Heart right ventricle (tissue), 16 donors: ENCODE measurements at places on chromosomes 5 and 9.

- no peak for DNase-seq
Observed at GRCh38 chr9:79559495-79560181, 12.1 kb upstream of the TLE4 start.

GRCh38 chr5:137360607-137361006 is 138.5 kb downstream of the SPOCK1 start:
- no peak for DNase-seq

GRCh38 chr9:105051897-105052296 is 123.9 kb upstream of the ABCA1 start:
- no peak for DNase-seq

- no peak for DNase-seq
Observed at GRCh38 chr9:2824564-2824963, 19.3 kb downstream of the PUM3 start.

GRCh38 chr5:172173564-172174153 is 14.4 kb downstream of the STK10 start:
- no peak for DNase-seq

- DNase-seq = no peak
Observed at GRCh38 chr5:74542482-74542881, 98.0 kb downstream of the ENC1 start.

DNA sequence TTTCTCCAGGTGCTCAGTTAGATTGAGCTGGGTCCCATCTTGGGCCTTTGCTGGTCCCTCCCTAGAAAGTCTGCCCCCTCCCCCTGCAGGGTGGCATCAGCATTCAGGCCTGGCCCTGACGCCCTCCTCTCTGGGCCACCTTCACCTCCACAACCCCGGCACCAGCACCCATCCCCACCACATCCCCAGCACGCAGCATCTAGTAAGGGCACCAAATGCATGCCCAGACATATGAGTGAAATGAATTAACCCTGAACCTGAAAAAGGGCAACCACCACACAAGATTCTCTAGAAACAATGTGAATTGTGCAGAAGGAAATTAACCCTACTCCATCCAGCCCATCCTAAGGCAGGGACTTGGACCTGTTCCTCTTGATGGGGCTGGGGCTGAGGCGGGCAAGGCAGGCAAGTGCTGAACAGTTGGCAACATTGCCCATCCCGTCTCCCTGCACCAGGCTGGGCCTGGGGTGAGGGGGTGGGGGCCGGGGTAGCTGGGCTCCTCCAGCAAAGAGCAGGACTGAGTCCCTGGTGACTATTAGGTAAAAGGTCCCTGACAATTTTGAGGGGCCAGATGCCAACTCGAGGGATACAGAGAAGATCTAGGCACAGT is 125.9 kb downstream of the KCNIP1 start:
- DNase-seq = no peak

- no peak for DNase-seq
Observed at GRCh38 chr9:34590381-34591247, 1.1 kb upstream of the CNTFR start.

GRCh38 chr9:33172256-33173238 is 5.4 kb upstream of the B4GALT1 start:
- no peak for DNase-seq

- no peak for DNase-seq
Observed at GRCh38 chr5:170159101-170159698, 53.5 kb downstream of the FOXI1 start.

GRCh38 chr5:177346820-177347219 is 4.6 kb downstream of the LMAN2 start:
- no peak for DNase-seq

DNA sequence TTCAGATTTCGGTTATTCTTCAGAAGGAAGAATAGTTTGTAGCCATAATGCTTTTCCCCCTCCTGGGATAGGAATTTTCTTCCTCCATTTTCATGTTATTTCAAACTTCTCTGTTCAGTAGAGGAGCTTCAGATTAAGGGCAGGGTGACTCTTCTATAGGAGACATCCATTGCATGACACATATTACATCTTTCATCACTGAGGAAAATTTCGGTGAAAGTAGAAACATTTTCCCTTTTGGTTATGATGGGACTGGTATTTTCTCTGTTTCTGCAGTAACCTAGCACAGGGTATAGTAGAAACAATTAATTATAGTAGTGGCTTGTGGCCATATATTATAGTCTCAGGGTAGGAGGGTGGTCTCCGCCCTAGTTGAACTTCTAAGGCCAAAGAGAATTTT is 1.1 kb downstream of the IPO11 start:
- no peak for DNase-seq

DNA sequence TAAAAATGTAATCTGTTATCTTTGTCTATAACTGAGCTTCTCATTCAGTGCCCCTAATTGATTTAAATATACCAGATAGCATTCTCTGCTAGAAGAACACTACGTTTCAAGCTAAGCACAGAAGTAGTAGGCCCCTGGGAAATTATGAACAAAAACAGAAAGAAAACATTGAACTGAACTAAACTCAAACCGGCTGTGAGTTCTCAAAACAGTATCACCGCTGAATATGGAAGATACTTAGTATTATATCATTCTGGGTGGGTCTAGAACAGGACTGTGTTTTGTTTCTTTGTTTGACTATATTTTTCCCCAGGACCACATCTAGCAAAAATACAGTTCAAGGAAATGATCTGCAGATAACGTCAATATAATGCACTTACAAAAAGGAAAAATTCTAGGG is 95.1 kb upstream of the HMHB1 start:
- no peak for DNase-seq

DNA sequence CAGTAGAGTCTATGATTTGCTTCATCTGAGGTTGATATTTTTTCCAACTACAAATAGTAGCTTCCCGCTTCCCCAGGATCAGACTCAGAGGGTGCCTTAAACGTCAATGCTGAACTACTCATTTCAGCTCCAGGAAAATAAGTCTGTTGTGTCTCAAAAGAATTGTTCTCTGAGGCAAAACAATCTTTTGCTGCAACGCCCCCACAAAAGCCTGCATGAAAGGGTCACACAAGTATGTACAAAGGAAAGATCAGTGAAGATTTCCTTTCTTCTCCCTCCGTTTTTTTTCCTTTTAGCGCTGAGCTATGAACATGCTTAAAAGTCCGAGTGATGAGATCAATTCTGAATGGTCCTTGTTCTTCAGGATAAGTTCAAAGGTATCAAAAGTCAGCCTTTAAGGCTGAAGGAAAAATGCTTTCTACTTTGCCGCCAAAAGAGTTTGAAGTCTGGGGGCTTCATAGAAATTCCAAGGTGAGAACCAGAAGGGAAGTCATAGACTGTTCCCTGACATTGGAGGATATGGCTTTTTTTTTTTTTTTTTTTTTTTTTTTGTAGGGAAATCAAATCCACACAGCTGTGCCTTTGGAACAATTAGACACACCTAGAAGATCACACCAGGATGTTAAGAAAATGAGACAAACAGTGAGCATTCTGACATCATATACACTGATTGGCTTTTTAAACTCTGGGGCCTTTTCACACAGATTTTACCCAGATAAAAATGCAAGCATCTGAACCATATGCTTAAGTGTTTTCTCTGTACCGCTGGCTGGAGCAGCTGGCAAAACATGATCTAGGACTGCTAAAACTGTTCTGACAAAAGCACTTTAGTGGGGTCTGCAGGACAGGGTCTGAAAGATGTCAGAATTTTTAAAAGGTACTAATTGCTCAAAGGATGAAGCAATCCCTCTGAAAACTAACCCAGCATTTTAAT is 329.3 kb downstream of the ENC1 start:
- no peak for DNase-seq

- DNase-seq = peak; percentile 30
Observed at GRCh38 chr9:14351221-14351836, 37.4 kb upstream of the NFIB start.

- DNase-seq = no peak
Observed at GRCh38 chr5:109351988-109352864, 57.5 kb downstream of the PJA2 start.

- DNase-seq = peak; percentile 11
Observed at GRCh38 chr5:854966-855743, 4.4 kb upstream of the ZDHHC11 start.

DNA sequence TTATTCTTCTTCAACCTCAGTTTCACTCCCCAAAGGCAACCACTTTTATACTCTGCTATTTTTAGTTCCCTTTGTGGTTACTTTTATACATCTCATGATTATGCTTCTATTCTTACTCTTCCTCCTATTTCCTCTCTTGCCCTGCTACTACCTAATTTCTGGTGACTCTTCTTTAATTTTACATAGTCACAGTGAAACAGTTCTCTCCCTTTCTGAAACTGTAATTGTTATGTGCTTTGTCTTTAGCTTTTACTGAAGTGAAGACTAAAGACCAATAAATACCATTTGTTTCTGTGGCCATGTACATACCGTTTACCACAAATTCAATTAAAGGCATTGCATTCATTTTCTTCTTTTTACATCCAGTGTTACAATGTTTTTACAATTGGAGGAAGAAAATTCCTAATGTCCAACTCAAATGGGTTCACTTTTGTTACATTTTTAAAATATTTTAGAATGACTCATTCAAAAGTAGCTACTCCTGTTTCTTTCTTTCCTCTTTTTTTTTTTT is 410.6 kb downstream of the PSAT1 start:
- DNase-seq = no peak

- DNase-seq = no peak
Observed at GRCh38 chr9:96599298-96599697, 20.3 kb downstream of the CDC14B start.

- peak; percentile 84 for DNase-seq
Observed at GRCh38 chr9:134403682-134404301, 77.5 kb downstream of the RXRA start.

DNA sequence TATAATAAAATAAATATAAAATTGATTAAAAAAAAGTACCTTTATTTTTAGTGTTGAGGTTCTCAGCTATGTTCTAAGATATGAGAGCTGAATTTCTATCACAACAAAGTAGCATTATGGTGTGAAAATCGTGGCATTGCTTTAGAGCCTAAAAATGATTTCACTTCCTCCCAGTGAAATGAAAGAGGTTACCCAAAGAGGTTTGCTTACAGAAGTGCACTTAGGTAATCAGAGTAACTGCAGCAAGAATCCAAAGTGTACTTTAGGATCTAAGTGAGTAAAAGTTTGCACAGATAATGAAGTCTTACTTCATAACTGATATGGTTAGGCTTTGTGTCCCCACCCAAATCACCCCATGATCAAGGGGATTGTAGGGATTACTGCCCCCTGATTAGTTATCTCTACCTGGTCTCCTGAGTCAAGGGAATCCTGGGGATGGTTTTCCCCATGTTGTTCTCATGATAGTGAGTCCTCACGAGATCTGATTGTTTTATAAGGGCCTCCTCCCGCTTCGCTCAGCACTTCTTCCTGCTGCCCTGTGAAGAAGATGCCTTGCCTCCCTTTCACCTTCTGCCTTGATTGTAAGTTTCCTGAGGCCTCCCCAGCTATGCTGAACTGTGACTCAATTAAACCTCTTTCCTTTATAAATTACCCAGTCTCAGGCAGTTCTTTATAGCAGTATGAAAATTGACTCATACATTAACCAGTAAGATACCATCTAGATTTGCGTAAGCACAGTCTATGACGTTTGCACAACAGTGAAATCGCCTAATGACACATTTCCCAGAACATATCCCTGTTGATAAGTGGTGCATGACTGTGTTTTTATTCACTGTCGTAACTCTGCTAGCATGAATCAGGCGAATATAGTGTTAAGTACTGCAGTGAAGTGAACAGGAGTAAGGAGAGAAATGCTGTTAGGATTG is 40.3 kb upstream of the LRRC70 start:
- DNase-seq = no peak
